ENCODE measurements at places on chromosomes 5 and 9. TPM values are rescaled to one million over a fixed set of nuclear protein-coding genes. Genes with fewer than 3 reads are reported as not detected.

The SLC36A2 gene
- total RNA-seq: not detected

The GPR150 gene
- total RNA-seq: not detected

The LCN12 gene
- 0.55 TPM for total RNA-seq

The DNAJC18 gene
- total RNA-seq: 4.4 TPM

The PCDHGC5 gene
- total RNA-seq: 0.46 TPM

The FCN2 gene
- total RNA-seq: not detected

The IFNA2 gene
- total RNA-seq: not detected

The DHFR gene
- total RNA-seq: 21.4 TPM

Measured in PC-3 (cell line).